NAMALWA (cell line): ENCODE measurements at places on chromosomes 2 and 18.

DNA sequence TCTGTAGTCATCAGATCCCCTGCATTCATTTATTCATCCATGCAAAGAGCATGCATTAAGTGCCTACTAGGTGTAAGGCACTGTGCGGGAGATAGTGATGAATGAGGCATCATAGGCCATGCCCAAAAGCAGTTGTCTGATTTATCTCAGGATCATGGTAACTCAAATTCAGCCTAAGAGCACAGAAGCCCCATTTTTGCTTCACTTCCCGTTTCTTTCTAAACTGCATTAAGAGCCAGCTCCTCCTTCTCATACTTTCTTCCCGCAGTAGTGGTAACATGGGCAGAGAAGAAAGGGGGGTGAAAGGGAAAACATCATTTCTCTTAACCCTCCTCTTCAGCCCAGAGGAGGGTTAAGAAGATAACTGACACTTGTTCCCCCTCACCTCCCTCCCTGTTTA, 2.9 kb downstream of the GPR45 start:
- DNase-seq = no peak

DNA sequence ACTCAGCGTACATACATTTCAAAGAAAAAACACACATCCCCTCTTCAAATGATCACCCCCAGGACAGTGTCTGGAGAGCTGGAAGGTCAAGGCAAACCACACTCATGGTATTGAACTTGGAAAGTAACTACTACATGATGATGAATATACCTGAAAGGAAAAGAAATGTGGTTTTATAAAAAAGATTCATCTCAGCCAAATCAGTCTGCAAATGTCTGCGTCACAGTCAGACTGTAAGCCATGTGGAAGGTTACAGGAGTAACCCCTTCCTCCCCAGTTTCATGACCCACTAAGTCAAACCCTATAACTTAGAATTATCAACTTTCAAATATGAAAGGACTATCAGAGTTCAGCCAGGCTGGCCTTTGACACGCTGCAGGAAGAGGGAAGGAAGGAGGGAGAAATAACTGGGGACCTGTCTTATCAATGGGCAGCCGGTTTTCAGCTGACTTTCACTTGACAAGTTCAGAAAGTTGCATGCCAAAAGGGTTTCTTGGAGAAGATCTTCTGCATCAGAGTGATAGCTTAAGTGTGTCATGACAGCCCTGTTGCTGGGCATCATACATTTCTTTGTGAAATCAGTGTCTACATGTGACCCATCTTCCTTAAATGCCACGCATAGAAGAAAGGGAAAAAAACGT, 7.0 kb upstream of the BMP10 start:
- DNase-seq = no peak

GRCh38 chr2:190334479-190335224, 8.7 kb upstream of the INPP1 start:
- DNase-seq = no peak

- DNase-seq = peak; percentile 91
Measured at GRCh38 chr2:2057125-2057721, 273.9 kb downstream of the MYT1L start.

DNA sequence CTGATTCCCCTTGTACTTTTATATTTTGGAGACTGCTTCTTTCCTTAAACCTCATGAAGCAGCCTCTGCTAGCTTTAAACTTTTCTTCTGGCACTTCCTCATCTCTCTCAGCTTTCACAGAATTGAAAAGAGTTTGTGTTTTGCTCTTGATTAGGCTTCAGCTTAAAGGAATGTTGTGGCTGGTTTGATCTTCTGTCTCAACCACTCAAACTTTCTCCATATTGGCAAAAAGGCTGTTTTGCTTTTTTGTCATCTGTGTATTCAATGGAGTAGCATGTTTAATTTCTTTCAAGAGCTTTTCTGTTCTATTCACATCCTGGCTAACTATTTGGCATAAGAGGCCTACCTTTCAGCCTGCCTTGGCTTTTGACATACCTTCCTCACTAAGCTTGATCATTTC, 36.3 kb upstream of the MSTN start:
- no peak for DNase-seq

DNA sequence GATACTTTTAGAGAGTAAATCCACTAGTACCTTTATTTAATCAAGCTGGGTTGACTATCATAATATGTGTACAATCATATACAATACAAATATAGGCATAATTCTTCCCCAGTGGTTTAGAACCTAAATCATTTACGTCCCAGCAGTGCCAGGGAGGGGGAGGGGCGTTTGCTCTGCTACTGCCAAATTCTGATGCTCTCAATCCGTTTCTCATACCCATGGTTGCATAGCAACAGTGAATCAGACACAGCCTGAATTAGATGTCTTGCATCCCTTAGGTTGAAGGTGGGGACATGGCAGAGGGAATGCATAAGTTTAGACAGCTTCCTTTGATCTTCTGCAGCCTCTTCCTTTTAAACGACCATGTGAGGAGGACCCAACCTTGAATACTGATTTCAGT, 135.4 kb downstream of the ABCA12 start:
- no peak for DNase-seq

DNA sequence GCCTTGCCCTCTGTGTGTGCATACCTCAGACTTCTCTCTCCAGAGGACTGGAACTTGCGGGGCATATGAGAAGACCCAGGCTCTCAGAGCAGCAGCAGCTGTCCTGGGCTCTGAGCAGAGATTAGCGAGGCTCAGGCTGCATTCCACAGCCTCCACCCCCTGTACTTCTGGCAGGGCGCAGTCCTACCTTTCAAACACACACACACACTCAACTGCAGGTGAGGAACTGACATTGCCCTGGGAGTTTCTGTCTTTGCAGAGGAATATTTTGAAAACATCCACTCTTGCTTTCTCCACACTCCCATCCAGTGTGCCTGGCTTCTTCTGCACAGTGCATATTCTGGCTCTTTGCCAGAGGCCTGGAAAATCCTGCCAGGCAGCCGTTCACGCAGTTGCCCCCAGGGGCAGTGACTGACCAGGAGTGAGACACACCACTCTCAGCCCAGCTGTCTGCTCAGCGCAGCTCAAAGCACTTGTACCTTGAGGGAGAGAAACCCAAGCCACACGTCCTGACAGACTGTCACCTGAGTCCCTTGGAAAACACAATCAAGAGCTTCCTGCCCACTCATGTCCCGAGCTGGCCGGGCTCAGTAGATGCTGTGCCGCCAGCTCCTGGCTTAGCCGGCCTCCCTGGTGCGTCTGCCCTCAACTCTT, 460.8 kb downstream of the RNF144A start:
- DNase-seq = no peak

- no peak for DNase-seq
Measured at GRCh38 chr2:215361211-215361875, 49.5 kb downstream of the ATIC start.

GRCh38 chr2:217071416-217071815, 211.6 kb upstream of the TNP1 start:
- DNase-seq = no peak

DNA sequence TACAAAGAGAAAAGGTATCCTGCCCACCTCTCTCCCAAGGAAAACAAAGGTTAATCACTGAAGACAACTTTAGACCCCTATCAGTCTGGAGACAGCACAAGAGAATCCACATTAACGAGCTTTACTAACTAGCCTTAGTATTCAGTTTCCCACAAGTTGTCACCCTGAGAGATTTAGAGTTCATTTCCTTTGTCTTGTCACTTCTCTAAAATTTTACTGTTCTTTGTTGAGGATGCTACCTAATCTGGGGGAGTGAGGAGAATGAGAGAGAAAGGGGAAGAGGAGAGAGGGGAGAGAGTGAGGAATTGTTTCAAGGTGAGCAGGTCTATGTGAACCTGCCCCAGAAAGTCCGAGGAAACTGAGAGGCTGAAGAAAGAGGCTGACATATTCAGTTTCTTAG, 28.4 kb downstream of the C2orf76 start:
- no peak for DNase-seq

GRCh38 chr2:120770176-120770575, 34.5 kb downstream of the GLI2 start:
- no peak for DNase-seq

GRCh38 chr2:12787891-12788801, 71.4 kb downstream of the TRIB2 start:
- no peak for DNase-seq

GRCh38 chr2:55431982-55432627, 12.4 kb upstream of the CCDC88A start:
- DNase-seq = peak; percentile 64

GRCh38 chr2:38446418-38446817, 69.3 kb upstream of the ATL2 start:
- DNase-seq = no peak

- DNase-seq = no peak
Measured at GRCh38 chr2:137837830-137838229, 126.4 kb upstream of the HNMT start.

DNA sequence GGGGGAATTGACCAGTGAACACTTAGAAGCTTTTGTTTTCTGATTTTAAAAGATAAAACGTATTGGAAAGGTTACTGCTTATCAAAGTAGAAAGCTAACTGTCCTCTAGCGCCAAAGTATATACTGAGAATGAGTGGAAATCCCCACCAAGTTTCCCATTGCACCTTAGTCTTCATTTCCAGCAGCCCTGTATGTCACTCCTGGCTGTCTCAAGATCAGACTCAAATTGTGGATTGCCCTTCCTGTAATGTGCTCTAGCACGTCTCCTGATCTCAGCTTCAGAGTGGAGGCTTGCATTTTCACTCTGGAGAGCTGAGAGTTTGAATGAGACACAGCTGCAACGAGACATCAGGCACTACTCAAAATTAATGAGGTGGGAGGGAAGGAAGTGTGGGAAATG, 26.6 kb downstream of the MFF start:
- DNase-seq = no peak
